ENCODE measurements at places on chromosomes 12 and 14.

GRCh38 chr14:20820063-20820904 is 17.6 kb upstream of the RNASE1 start:
- DNase-seq = no peak

- DNase-seq = no peak
Observed at GRCh38 chr12:78407722-78408121, 456.9 kb upstream of the SYT1 start.

DNA sequence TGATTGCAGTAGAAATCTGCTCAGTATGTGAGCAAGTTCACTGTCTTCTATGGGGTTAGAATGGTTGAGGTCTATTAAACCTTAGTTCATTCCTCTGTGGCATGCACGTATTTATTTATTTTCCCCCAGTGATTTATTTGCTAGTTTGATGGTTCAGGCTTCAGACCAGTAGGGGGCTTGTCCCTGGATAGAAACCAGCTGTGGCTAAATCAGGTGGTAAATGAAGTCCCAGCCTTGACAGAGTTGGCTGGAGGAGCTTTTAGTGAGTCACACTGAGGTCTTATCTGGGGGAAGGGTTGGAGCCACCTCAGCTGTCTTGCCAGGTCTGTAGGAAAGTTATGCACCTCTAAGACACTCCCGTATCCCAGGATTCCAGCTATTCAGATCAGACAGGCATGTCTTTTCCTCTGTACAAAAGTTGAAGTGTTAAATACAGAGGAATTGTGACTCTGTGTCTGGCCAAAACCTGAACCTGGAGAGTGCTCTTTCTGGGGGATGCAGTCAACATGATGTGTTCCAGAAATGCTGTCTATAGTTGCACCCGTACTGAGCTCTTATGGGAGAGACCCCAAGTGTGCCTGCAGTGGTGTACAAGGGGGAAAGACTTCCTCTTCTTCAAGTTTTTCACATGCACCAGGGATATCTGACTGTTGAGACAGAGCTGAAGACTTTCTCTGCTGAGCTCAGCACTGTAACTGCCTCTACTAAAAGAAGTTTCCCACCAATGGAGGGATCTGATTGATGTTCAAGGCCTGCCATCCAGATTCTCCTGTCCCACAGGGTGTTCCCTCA is 1322.1 kb downstream of the TMEM121 start:
- DNase-seq = no peak

- DNase-seq = no peak
Observed at GRCh38 chr14:93510056-93510455, 79.3 kb downstream of the UNC79 start.

GRCh38 chr14:95494456-95494855 is 22.0 kb downstream of the SYNE3 start:
- no peak for DNase-seq

DNA sequence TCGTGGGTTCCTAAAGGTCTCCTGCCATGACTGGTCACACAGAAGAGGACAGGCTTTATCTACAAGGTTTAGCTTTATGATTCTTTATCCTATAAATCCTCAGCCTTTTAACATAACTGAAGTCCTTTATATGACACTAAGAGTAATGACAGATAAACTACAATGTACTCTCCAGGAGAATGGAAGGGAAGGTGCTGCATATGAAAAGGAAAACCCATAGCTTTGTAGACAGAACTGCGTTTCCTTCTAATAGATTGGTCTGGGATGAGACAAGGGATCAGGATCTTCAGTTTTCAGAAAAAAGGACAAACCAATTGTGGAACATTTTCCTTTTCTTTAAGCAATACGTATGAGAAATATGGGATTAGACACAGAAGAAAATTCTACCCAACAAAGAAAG is 201.1 kb upstream of the NPAS3 start:
- DNase-seq = no peak

DNA sequence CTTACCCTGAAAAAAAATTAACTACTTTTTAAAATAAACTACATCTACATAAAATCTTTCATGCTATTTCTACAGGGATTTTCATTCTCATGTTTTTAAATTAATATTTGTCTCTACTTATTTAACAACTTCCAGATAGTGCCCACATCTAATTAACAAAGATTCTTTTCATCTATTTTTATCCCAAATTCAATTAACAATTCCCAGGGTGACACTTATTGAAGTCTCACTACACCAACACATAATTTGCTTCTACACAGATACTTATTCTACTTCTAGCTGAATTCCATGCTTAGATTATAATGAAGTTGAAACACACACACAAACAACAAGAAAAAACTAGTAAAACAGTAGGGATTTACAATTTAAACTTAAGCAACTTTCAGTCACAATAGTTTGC is 336.6 kb downstream of the ACSS3 start:
- no peak for DNase-seq

DNA sequence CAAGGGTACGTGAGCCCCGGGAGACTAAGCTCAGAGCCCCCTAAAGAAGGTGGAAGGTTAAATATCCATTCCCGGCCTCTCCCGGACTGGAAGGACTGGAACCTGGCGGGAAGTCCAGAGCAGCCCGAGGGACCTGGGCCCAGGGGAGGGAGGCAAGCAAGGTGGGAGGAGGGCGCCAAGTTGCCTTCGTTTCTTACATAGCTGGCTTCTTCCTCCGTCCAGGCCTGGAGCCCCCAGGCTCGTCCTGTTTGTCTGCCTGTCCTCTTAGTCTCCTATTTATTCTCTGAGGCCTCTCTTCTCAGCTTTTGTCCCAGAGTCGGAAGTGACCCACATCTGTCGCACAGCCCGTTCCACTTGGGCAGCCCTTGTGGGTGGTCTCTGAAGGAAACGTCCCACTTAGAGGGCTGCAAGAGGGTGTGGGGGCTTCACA is 745 bp downstream of the PCK2 start:
- DNase-seq = no peak

Measured in NCI-H1417 treated with DMSO at 0.1 percent for 48 hours (cell line).